Dermis blood vessel endothelial cell (primary cell): ENCODE measurements at places on chromosomes 12 and 14.

GRCh38 chr12:122942637-122943036 lies 23.6 kb downstream of the ABCB9 start:
- DNase-seq: no peak

DNA sequence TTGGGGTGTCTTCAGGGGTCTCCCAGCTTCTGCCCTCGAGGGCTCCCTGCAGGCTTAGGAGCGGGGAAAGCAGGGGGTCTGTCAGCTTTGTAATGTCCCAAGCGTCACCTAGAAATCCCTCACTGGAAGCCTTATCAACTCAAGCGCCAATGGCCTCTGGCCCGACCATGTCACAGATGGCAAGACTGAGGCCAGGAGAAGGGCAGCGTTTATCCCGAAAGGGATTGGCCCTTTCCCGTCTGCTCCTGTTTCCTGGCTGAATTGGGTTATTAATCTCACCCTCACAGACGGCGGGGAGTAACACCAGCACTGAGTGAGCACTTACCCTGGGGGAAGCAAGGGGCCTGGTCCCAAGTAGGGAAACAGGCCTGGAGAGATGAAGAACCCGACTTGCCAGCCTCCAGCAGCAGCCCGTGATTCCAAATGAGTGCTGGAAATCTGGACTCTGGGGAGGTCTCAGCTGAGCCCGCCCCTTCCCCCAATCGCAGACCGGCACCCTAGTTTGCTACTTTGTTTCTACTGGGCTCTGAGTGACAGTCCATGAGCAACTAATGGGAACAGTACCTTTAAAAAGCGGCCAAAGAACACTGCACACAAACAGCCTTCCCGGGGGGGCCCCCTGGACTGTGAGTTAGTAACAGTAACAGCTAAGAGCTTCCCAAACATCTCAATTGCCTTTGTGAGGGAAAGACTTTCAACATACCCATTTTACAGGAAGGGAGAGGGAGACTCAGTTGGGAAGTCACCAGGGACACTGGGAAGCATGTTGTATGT lies 2.1 kb upstream of the NCOR2 start:
- DNase-seq: no peak

DNA sequence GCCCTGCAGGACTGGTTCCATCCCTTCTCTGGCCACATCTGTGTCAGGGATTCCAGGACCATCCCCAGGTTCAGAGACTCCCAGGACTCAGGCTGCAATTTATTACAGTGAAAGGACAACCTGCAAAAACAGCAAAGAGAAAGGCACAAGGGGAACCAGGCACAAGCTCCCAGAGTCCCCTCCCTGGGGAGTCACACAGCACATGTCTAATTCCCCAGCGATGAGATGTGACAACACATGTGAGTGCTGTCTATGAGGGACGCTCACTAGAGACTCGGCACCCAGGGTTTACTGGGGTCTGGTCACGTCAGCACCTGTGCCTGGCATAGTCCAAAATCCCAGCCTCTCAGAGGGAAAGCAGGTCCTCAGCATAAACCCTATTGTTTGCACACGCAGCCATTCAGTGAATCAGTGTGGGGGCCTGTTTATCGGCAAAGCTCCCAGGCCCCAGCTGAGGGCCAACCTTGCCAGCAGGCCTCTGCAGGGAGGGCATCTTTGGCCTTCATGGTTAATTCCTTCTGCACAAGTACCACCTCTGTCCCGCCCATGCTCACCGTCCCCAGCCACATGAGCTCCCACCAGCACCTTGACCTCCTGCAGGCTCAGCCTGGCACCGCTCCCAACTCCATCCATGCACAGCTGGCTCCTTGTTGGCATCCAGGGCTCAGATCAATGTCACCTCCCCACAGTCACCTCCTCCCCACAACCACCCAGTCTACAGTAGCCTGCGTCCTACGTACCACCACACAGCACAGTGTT lies 198.9 kb upstream of the SFSWAP start:
- no peak for DNase-seq

- no peak for DNase-seq
Observed at GRCh38 chr12:103561174-103561573, 25.9 kb upstream of the STAB2 start.

- no peak for DNase-seq
Observed at GRCh38 chr14:94163796-94164195, 10.3 kb upstream of the PPP4R4 start.

- DNase-seq: no peak
Observed at GRCh38 chr14:61372842-61373555, 51.6 kb downstream of the PRKCH start.

DNA sequence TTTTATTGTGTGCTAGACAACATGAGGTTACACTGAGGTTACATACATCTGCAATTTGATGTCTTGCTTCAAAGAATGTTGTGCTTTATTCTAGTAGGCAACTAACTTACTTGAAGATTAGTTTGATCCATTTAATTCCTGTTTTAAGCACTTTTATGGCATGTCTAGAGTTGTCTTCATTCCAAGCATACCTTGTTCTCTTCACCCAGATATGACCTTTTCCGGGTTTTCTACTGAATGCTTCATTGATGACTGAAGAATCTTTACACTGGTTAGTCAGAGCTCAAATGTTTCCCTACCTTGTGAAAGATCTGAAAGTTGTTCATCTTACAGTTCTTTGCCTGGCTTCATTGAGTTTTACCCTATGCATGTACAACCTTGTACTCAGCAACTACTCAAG lies 274.0 kb upstream of the KITLG start:
- DNase-seq: no peak

DNA sequence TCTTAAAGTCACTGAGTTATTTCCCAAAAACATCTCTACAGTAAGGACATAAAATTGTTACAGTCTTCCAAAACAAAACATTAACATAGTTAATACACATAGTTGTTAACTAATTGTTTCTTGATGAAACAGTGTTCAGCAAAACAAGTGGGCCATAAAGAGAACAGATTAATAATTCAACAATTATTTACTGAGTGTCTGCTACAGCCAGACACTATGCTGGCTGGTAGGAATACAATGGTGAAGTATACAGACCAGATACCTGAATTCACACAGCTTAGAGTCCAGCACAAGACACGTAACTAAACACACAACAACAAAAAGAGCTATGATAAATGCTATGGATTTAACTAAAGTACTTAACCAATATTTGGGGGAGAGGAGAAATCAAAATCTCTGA lies 47.0 kb downstream of the PPP1R12A start:
- DNase-seq: no peak

DNA sequence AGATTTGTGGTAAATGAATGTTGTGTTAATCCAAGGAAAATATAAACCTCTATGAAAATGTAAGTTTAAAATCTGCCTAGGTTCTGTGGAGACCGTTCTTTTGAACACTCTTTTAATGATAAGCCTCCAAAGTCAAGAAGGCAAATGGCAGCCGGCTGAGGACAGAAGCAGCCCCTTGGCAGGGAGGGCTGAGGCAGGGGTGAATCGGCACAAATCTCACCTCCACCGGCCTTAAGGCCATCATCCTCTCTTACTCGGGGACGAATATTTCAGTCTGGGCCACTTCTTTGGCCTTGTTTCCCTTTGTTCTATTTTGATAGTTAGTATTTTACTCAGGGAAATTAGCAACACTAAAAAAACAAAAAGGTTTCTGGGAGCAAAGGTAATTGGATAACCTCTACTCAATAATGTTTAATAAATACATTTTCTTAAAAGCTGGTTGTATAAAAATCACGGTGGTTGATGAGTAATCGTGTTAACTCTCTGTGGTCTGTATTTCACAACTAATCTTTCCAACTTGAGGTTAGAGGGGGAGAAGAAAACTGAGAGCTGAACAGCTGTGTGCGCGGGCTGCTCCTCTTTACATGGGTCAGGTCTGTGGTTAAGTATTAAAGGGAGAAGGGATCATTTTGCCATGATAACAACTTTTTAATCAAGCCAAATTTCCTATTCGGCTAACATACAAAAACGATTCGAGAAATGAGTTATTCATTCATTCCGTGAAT lies 18.6 kb downstream of the LGMN start:
- DNase-seq: no peak

GRCh38 chr14:92586963-92587699 lies 73.5 kb downstream of the RIN3 start:
- DNase-seq: no peak

GRCh38 chr12:125357561-125357960 lies 292.3 kb downstream of the AACS start:
- no peak for DNase-seq

DNA sequence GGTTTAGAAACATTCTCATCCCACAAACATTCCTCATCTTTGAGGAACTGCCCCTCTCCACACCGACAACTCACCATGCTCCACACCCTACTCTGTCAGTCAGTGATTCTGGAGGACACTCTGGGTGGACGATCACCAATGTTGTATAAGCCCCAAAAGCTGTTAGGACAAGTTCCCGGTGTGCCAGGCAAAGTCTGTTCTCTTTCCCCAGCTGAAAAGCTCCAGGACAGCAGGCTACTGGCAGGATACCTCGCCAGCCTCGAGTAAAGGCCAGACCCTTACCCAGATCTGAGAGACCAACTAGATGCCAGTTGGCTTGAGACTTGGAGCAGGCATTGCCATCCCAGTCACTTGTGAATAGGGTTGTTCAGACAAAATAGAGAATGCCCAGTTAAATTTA lies 12.0 kb downstream of the KRT5 start:
- no peak for DNase-seq

DNA sequence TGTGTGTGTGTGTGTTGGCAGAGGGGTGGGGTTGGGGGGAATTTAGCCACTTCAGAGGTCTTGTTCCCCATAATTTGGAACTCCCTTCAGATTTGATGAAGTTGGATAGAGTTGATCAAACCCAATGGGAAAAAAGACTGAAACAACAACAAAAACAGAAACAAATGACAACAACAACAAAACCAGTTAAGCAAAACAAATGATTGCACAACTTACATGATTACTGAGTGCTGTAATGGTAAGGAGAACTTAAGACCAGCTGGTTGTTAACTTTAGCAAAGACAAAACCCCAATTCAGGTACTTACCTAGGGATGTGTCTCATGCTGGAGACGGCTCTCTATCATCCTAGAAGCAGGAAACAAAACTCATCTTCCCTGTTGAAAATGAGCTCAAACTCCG lies 107.8 kb upstream of the DDHD1 start:
- DNase-seq: no peak

GRCh38 chr14:63895510-63895909 lies 42.7 kb downstream of the SYNE2 start:
- DNase-seq: no peak

DNA sequence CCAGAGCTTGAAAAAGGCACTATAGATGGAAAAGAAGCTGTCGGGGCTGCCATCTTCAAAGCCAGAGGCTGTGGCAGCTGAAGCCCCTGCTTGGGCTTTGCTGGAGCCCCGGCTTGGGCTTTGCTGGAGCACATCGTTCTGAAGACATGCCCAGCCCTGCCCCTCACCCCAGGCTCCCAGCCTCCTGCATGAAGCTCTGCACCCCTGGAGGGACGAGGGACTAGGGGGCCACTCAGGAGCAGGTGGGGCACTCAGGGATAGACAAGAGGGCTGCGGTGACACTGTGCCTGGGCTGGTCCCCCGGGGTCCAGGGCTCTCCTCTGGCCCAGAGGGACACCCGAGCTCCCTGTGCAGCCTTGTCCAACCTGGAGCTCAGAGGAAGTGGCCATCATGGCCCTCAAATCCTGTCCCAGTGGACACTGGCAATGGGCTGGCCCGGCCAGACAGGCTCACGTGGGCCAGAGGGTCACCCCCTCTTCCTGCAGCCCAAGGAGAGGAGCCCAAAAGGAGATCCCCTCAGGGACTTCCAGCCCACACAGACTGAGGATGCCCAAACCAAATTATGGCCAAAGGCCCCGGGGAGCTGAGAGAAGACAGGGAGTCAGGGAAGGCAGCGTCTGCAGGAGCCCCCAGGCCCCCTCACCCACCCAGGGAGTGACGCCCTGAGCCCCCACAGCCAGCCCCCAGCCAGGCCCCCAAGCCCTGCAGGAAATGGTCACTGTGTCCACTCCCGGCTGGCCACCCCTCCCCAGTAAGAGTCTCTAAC lies 23.1 kb upstream of the C14orf180 start:
- DNase-seq: no peak

DNA sequence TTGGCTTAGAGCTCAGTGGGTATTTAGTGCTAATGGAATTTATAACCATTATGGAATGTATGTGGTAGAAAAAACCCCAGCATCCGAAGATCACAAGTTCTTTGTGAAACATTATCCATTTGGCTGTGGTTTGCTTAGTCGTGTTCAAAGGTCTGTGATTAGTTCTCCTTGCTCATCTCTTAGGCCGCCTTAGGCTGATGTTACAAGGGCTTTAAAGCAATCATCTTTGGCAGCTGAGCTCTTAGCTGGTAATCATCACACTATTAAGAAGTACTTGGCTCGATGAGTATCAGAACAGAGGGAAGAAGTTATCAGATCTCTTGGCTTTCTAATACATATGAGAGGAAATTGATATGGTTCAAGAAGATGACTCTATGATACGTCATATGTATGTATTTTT lies 124.1 kb upstream of the E2F7 start:
- no peak for DNase-seq

DNA sequence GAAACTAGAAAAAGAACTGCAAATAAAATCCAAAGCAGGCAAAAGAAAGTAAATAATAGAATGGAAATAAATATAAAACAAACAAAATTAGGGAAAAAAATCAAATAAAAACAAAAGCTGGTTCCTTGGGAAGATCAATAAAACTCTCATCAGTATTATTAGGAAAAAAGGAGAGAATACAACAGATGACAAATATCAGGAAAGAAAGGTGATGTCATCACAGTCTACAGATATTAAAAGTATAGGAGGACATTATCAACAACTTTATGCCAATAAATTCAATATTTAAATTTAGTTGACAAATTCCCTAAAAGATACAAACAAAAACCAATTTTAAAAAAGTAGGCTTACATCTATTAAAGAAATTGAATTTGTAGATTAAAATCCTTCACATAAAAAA lies 107.4 kb upstream of the FOXN3 start:
- no peak for DNase-seq

GRCh38 chr14:44297437-44297836 lies 209.6 kb downstream of the FSCB start:
- no peak for DNase-seq

GRCh38 chr12:34106172-34106571 lies 83.9 kb downstream of the ALG10 start:
- DNase-seq: no peak

DNA sequence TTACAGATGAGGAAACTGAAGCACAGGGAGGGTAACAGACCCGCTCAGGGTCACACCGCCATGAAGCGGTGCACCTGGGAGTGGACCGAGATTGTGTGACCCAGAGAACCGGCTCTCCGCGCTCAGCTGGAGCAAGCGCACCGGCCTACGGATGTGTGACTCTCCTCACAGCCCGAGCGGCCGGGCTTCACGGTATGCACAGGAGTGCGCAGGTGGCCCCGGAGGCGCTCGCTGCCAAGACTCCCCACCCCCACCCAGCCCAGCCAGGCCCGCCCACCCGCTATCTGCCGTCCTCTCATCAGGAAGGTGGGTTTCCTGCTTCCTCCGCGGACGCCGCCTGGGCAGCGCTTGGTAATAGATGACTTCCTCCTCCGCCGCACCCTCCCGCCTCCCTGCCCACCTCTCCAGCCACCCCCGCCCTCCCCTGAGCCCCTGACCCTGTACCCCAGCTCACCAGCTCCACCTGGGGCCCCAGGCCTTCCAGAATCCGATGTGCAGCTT lies 110.7 kb downstream of the NCOR2 start:
- DNase-seq: peak; percentile 43
